ENCODE measurements at places on chromosomes 3 and 15.

DNA sequence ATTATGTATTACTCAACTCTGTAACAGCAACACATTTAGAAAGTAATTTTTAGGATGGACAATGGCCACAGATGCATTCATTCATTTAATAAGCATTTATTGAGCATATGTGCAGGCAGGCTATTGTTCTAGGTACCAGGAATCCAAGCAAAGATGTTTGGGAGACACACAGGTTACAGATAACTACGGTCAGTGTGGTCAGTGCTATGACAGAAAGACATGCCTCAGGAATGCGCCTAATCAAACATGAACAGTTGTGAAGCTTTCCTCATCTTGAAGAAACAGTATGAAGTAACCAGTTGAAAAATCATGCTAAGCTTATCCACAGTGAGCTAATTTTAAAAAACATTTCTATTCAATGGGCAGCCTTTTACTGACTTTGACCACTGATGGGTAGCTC lies 155.4 kb upstream of the CCDC54 start:
- peaks cover 43% of the 10 kb centered on the region for H3K4me1 ChIP-seq
- H3K27ac ChIP-seq = peak overlapping the region; percentile 51
- no peak for DNase-seq
- no peaks in the 10 kb centered on the region for H3K27me3 ChIP-seq

- no peaks in the 10 kb centered on the region for H3K4me1 ChIP-seq
- no peak overlapping the region for H3K27ac ChIP-seq
- DNase-seq = no peak
- no peak overlapping the region for H3K4me3 ChIP-seq
- H3K27me3 ChIP-seq = no peaks in the 10 kb centered on the region
Measured at GRCh38 chr3:156840826-156841689, 14.9 kb downstream of the LEKR1 start.

DNA sequence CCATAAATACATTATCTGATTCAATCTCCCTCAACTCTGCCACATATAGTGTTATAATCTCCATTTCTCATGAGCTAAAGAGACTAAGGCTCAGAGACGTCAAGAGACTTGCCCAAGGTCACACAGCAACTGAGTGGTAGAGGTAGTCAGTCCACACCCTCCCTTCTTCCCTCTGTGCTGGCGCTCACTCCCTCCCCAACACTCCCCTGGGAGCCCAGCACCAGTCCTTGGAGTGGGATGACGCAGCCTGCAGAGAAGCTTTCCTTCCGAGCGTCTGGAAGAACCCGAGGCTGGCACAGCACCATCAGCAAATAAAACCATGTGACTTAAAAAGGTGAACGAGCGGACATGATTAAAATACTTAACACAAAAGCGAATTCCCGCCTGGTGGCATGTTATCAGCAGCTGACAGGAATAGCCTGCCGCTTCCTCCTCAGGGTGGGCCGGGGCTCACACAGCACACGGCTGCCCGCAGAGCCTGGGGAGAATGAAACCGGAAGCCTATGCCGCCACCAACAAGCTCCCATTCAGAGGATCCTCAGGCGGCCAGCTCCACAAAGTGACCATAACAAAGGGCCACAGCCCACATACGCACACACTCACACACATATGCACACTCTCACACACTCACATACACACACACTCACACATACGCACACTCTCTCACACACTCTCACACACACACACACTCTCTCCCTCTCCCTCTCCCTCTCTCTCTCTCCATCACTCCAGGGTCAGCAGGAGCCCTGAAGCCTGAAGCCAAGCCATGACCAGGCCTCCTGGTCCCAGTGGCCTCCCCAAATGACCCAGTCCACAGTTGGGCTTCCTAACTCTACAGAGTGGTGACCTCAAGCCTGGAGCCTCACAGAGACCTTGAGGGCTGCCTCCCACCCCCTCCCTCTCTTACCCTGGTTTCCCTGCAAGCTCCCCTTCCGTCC lies 120.5 kb downstream of the XXYLT1 start:
- H3K4me3 ChIP-seq = no peak overlapping the region
- H3K27ac ChIP-seq = peak overlapping the region; percentile 42
- no peaks in the 10 kb centered on the region for H3K27me3 ChIP-seq
- no peaks in the 10 kb centered on the region for H3K36me3 ChIP-seq
- H3K4me1 ChIP-seq = peaks cover 28% of the 10 kb centered on the region
- DNase-seq = no peak

DNA sequence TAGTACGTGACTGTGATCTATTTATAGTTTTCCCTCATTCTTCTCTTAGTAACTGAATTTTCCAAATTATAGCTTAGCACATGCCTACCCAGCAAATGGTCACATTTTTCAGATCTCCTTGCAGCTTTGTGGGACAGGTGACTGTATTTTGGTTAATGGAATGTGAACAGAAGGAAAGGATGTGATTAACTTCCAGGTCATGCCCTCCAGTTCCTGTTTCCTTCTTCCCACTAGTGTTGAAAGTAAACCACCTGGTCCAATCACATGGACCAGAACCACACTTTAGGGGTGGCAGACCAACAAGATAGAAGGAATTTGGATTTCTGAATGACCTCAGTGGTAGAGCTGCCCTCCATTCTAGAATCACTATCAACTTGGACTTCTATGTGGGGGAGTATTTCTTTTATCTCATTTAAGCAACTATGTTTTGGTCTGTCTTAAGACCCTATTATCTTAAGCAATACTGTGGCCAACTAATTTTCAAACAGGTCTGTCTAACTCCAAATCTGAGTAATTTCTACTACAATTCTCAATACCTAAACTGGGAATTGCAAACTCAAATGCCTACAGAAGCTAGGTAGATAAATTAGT lies 76.0 kb upstream of the TSC22D2 start:
- no peaks in the 10 kb centered on the region for H3K27me3 ChIP-seq
- H3K4me3 ChIP-seq = no peak overlapping the region
- H3K4me1 ChIP-seq = peaks cover 17% of the 10 kb centered on the region
- no peak for DNase-seq

DNA sequence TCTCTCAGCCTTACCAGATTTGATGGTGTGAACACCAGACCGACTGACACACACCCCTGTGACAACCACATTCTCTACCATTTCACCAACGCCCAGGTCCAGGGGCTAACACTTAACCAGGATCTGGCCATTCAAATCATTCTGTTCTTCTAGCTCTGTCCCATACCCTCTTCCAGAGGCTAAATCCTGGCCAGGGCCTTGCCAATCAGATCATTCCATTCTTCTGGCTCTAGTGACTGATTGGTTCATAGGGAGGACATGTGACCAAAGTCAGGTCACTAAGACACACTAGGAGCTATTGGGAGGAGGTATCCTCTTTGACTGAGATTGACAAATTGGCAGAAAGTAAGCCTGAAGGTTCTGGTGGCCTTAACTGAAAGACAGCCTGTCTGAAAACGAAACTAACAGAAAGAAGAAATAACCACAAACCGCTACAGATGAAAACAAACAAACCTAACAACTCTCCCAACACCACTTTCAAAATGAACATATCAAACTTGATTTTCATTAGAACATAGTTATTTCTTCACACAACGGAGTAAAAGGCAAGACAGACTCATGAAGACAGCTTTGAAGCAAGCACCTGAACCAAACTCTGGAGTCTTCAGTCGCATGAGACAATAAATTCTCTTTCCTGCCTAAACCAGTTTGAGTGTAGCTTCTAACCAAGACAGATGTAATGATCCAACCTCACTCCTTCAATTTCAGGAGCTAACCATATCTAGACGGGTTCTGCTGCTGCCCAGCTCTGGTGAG lies 68.5 kb downstream of the TRANK1 start:
- DNase-seq = no peak
- no peak overlapping the region for H3K27ac ChIP-seq
- H3K4me1 ChIP-seq = no peaks in the 10 kb centered on the region
- no peaks in the 10 kb centered on the region for H3K27me3 ChIP-seq

Data from RWPE2 (cell line).